ENCODE measurements at places on chromosomes 1 and 21.
A peak's percentile ranks its signal among the peaks of the same experiment; 100 is the strongest.

DNA sequence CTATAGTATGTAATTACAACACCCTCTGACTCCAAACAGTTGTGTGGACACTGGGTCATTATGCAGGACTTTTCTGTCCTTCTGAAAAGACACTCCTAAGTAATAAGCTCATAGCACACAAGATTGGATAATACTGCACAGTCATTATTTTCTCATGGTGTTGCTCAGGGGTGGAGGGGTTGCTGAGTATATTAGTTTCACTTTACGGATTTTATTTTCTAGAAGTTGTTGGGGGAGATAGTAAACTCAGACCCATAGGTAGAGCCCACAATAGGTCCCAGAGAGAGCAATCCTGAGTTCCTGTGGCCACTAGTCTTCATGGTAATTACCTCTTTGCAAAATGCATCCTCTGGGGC, 53.4 kb downstream of the DUSP10 start:
- no peak for DNase-seq

GRCh38 chr1:37602750-37603694, 7.3 kb upstream of the GNL2 start:
- peak; percentile 31 for DNase-seq

GRCh38 chr1:119870917-119871596, 25.3 kb downstream of the ADAM30 start:
- DNase-seq, result peak; percentile 28

DNA sequence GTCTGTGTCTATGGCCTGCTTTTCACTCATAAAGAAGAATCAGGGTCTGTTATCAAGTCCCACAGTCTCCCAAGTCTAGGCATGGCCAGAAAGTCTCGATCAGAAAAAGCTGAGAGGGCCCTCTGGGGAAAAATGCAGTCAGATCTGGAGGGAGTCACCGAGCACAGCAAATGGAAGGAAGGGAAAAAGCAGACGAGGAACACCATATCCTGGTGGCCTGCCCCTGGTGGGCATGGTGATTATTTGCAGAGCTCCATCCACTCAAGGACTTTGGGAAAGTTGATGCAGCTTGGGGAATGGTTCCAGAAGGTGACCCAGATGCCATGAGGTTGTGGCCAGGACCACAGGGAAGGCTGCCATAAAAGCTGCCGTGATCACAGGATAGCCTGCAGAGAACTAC, 189.1 kb downstream of the CLIC6 start:
- DNase-seq, result no peak

DNA sequence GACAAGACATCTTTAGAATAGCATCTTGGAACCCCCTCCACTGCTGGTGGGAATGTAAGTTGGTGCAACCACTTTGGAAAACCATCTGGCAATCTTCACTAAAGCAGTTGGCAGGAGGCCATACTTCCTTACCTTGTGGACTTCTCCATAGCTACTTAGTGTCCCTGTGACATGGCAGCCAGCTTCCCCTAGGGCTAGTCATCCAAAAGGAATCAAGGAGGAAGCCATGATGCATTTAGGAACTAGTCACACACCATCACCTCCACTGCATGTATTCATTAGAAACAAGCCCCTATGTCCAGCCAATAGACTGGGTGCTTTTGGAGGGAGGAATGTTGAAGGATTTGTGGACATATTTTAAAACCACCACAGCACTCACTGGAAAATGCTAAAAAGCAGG, 19.9 kb downstream of the MX2 start:
- no peak for DNase-seq

GRCh38 chr21:43201491-43201890, 32.7 kb downstream of the CRYAA start:
- DNase-seq, result no peak

DNA sequence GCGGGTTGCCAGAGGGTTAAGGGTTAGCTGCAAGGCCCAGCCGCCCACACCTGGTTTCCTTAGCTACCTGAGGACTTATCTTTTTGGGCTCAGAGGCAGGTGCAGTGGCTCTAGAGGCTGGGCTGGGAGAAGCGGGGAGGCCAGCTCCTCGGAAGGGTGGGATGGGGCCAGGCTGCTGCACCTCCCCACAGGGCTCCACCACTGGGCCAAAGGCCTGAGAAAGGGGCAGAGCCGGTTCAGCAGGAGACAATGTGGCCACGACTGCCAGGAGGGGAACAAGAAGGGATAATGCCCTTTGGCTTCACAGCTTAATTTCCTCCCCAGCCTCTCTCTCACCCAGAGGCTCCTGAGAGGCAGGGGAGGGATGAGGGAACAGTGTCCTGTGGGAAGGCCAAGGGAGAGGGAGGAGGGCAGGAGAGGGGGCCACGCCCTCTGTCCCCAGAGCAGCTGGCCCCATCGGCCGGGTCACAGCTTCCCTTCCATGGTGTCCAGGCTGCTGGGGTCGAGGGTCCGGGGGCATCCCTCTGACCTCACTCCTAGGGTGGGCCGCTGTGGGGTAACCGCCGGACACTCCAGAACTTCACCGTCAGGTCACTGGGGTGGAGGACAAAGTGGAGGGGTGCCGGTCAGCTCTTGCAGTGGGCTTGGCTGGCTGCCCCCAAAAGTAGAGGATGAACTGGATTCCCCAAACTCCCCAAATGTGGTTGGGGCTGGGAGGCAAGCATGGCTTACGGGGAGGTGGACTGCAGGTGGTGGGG, 50.4 kb downstream of the KIF21B start:
- DNase-seq, result no peak

DNA sequence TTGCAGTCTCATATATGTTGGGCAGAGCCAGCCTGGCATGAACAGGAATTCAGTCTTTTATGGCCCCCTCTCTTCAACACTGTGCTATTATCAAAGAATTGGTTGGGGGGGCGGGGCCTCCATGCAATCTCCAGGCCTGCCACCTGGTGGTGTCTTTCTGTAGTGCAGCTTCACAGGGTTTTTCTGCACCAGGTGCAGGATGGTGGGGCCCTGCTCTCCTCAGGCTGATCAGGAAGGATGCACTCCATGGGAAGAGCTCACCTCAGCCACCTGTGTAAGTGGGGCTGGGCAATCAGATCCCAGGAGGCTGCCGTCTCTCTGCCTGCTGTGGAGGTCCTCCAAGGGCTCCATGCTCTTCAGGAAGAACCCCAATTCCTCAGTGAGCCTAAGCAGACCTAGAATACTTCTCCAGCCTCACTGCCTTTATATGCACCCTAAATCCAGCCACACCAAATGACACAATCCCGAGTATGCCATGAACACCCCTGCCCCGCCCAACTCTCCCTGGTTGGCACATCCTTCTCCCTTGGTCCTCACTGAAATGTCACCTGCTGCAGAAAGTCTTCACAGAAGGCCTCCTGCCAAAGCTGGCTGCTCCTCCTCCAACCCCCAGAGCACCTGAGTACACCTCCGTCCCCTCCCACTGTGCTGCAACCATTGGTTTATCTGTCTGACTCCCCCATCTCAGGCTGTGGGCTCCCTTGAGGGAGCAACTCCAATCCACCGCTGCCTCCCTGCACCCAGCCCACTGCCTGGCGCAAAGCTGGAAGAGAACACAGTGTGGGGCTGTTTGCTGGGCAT, 16.5 kb downstream of the STK40 start:
- DNase-seq, result peak; percentile 78

GRCh38 chr1:206909161-206909882, 12.1 kb downstream of the IL24 start:
- DNase-seq, result peak; percentile 64

- DNase-seq, result no peak
Measured at GRCh38 chr1:5944154-5944842, 47.9 kb downstream of the NPHP4 start.

DNA sequence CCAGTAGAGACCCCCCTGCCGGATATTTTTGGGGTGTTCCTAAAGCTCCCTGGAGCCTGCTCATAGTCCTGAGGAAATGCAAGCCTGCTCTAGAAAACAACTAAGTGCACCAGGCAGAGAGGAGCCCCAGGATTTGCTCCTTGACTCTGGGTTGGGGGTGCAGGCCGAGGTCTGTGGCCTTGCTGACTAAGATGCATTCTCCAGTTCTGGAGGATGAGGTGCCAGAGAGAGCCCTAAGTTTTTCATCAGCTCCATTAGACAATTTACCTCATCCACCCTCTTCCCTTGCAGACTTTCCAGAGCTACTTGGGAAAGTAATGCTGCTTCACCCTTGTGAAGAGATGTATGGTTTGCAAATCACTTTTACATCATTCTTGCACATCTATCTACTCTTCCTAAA, 9.1 kb downstream of the TUFT1 start:
- no peak for DNase-seq

- DNase-seq, result peak; percentile 58
Measured at GRCh38 chr1:110060034-110060661, 10.3 kb downstream of the ALX3 start.

GRCh38 chr1:229781453-229781852, 155.4 kb downstream of the URB2 start:
- no peak for DNase-seq

DNA sequence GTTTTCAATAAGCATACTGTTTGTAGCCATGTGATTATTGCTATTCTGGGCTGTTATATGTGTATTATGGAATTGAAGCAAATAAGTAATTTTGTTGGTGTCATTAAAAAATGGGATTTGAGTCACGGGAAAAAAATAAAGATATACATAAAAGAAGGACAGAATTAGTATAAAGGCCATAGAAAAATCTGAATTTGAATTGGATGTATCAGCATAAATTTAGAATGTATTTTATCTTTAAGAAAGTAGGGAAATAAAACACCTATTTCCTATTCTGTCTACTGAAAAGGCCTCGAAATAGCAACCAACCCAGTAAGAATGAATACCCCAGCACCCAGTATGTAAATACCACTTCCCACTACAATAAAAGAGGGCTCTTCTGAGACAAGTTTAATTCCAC, 185.9 kb downstream of the SLC45A1 start:
- DNase-seq, result no peak

- no peak for DNase-seq
Measured at GRCh38 chr1:202439308-202439707, 90.8 kb downstream of the PPP1R12B start.

DNA sequence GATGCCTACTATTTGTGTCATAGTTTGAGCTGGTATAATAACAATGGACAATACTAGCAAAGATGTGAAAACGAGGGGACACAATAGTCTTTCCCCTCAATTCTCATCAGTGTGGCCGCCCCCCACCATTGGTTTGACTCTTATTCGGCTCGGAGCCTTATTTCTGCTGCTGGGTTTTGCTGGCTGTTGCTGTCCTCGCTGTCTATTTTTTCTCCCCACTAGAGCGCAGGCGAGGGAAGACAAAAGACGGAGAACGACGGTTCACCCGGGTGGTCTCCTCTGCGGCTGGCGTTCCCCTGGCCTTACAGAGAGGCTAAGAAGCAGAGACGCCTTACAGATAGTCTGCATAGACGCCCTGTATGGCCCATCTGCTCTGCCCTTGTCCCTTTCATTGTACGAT, 19.4 kb downstream of the CLIC6 start:
- DNase-seq, result no peak

- DNase-seq, result no peak
Measured at GRCh38 chr1:33221385-33221758, 34.9 kb upstream of the ZNF362 start.

DNA sequence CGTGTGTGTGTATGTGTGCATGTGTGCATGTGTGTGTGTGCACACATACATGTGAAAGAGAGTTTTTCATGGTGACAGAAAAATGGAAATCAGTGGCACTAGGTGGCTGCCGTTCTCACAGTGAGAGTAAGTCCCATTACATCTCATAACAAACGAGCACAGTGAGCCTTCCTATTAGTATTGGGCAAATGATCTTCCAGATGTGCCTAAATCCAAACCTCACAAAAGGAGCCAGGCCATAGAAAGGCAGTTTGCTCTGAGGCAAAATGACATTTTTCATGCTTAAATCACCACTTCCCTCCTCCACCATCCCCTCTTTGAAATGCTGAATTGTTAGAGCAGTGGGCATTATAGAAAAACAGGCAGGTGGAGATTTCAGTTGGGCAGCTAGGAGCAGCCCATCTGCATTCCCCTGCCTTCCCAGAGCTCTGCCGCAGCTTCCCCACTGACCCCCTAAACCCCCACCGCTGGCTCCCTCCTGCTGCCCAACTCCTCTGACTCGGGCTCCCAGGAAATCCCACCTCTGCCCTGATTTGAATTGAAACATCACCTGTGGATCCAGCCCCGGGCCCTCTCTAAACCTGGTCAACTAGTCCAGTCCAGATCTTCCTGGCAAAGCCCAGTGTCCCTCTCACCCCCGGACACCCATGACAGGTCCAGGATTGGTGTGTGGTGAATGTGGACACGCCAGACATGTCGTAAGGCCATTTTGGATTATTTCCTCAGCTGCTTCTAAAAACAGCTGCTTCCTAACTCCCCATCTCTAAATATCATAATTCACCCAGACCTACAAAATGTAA, 190.5 kb downstream of the SEC16B start:
- no peak for DNase-seq
